Lung (tissue), 17 donors: ENCODE measurements at places on chromosomes 11 and 22. TPM values are rescaled to one million over a fixed set of nuclear protein-coding genes. Genes with fewer than 3 reads are reported as not detected.
A peak's percentile ranks its signal among the peaks of the same experiment; 100 is the strongest.

Gene CARNS1
- total RNA-seq: 1.2 TPM

Gene GGT1
- total RNA-seq: 69.7 TPM

Gene IGLL1
- total RNA-seq: not detected

Gene LRP4
- 3.3 TPM for total RNA-seq

Gene BIK
- total RNA-seq: 6.1 TPM

Gene OR2AT4
- not detected for total RNA-seq

Gene HIPK3
- total RNA-seq: 115 TPM

DNA sequence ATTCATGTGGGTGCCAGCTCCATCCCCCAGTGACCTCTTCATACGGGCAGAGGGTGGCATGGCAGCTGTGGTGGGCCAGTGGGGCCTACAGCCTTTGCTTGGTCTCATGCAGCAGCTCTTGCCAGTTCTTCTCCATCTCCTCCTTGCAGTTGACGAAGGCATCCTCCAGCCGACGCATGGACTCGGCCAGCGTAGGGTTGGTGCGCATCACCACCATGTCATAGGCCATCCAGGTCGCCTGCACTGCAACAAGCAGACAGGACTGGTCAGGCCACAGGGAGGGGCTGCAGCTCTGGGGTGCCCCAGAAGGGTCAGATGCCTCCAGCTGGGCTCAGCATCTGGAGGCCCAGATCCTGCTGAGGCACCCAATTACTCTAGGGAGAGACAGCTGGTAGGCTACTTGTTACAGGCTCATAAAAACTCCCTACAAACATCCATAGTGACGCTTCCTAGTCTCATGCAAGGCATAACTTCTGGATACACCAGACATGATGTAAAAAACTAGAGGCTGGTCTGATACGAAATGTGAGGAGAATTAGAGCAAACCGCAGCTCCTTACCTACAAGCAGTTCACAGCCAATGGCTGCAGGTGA is 5.6 kb downstream of the KLHDC7B start:
- DNase-seq: no peak

DNA sequence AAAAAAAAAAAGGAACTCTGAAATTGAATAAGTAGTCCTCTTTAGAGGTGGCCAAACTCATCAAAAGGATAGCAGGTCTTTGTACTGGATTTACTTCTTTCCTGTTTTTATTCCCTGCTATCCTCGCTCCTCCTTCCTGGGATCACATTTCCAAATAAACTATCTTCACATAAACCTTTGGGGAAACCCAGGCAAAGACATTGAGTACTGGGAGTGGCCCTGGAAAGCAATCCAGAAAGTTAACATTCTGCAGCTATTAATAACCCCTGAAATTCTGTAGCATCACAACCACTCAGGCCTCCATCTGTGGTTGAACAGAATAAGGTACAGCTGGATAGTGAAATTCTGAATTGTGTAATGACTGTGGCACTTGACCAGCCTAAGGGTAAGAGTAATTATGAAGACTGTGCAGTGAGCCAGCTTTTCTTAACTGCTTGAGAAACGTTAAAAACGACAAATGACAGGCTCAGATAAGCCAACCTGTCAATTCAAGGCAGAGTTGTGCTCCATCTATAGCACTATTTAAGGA is 58.8 kb downstream of the ISX start:
- DNase-seq: no peak

DNA sequence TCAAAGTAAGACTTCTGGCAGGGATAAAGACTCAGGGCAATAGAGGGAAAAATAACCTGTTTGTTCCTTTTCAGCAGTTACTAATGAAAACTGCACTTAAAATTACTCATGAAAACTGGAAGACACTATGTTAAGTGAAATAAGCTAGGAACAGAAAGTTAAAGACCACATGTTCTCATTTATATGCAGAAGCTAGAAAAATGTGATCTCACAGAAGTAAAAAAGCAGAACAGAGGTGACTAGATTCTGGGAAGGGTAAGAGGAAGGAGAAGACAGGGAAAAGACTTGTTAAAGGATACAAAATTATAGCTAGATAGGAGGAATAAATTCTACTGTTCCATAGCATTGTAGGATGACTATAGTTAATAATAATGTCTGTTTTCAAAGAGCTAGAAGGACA is 22.2 kb downstream of the HPS5 start:
- DNase-seq: no peak

- DNase-seq: peak; percentile 59
Measured at GRCh38 chr22:46119729-46120419, 30.5 kb upstream of the PPARA start.

GRCh38 chr11:124863826-124864165 is 1.4 kb upstream of the ROBO3 start:
- DNase-seq: no peak

GRCh38 chr11:12865863-12866595 is 143.1 kb upstream of the RASSF10 start:
- DNase-seq: no peak

DNA sequence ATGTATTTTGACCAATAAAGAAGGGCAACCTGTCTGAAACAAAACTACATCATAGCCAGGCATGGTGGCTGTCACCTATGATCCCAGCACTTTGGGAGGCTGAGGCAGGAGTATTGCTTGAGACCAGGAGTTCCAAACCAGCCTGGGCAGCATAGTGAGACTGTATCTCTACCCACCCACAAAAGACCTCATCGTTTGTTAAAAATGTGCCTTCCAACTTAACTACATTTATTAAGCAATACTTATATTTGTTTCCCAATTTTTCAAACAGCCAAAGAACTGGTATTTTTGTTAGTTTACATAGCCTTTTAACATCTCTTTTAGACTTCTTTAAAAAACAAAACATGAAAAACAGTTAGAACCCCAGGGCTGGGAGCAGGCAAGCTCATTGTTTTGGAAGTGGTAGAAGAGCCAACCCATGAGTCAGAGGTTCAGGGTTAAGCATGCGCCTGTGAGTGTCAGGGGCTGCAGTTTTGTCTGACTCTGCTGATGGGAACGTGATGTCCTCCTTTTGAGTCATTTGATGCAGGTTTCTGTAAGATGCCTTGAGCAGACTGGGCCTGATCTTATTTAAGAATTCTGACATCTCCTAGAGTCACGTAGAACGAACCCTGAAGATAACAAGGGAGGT is 53.9 kb upstream of the CRTAM start:
- DNase-seq: peak; percentile 72

GRCh38 chr11:66325263-66325671 is 8.4 kb upstream of the CD248 start:
- no peak for DNase-seq

DNA sequence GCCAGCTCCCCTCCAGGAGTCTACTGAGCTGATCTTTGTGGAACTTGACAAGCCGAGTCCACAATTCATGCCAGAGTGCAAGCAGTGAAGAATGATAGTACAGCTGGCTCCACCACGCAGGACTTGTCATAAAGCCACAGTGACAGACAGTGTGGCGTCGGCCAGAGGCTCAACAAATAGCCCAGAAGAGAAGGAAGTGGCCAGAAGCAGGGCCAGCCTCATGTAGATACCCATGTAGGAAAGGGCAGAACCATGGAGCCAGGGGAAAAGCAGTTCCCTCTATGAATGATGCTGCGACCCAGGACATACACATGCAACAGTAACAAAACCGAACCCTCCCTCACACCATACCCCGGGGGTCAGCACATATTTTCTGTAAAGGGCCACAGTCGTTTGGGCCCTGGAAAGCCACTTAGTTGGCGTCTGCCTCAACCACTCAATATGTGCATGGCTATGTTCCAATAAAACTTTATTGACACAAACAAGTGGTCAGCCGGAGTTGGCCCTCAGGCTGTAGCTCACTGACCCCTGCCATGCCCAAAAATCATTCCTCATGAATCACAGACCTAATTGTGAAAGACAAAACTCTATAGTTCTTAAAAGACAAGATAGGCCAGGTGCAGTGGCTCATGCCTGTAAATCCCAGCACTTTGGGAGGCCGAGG is 161.4 kb downstream of the BRD1 start:
- no peak for DNase-seq

DNA sequence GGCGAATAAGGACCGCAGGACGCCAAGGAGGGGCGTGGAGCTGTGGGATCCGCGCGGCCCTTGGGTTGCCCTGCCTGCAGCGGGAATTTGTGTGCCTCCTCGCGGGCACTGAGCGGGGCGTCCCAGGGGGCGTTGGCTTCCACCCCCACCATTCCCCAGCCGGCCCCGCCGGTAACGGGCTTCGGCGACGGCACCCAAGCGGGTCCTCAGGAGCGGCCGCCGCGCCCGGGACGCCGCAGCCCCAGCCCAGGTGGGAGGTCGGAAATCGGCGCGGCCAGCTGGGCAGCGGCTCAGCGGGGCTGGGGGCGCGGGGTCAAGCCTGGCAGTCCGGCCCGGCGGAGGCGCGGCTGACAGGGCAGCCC is 320 bp downstream of the CLTCL1 start:
- no peak for DNase-seq

DNA sequence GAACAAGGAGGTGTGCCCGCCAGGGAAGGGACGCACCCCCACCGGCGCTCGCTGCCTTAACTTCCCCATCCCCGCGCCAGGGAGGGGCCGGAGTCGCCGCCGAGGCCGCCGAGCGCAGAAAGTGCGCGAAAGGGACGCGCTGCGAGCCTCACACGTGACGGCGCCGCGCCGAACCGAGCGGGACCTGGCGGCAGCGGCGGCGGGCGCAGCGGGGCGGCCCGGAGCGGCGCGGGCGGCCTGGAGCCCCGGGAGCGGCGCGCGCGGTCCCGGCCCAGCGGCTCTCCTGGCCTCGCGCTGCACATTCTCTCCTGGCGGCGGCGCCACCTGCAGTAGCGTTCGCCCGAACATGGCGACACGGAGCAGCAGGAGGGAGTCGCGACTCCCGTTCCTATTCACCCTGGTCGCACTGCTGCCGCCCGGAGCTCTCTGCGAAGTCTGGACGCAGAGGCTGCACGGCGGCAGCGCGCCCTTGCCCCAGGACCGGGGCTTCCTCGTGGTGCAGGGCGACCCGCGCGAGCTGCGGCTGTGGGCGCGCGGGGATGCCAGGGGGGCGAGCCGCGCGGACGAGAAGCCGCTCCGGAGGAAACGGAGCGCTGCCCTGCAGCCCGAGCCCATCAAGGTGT is at the start of gene SORL1:
TSS of gene SORL1 (plus strand) at position 329 of the 623 bp plus-strand sequence. CDS start at position 347, 18 bp downstream.
- peak; percentile 87 for DNase-seq

DNA sequence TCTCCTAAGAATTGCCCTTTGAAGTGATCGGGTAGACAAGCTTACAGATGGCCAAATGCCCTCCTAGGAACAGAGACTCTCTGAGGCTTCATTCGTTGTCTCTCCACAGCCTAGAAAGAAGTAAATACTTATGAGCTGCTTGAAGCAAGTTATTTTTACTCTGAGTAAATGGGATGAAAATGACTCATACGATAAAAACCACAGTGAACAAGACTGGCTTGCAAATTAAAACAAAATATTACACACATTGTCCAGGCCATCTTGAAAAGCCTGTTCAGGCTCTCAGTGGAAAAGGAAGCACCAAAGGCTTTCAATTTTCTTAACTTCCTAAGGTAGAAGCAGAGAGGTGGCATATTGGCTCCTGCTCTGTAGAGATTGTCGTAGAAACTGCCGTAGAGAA is 294.2 kb downstream of the NELL1 start:
- DNase-seq: no peak

- no peak for DNase-seq
Measured at GRCh38 chr11:131025421-131026125, 109.3 kb upstream of the SNX19 start.

DNA sequence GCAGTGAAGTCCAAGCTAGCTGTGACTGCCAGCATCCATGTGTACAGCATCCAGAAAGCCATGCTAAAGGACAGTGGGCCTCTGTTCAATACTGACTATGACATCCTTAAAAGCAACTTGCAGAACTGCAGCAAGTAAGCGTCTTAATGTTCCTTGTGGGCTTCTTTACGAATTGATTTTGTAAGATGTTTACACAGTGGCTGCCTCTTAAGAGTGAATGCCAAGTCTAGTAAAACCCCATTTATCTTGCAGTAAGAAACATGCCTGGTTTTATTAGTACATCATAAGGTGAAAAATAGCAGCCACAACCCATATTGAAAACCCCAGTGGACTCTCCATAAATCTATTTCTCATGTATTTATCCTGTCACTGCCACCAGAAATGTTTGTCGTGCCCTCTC is 20.5 kb downstream of the POLD3 start:
- peak; percentile 13 for DNase-seq

DNA sequence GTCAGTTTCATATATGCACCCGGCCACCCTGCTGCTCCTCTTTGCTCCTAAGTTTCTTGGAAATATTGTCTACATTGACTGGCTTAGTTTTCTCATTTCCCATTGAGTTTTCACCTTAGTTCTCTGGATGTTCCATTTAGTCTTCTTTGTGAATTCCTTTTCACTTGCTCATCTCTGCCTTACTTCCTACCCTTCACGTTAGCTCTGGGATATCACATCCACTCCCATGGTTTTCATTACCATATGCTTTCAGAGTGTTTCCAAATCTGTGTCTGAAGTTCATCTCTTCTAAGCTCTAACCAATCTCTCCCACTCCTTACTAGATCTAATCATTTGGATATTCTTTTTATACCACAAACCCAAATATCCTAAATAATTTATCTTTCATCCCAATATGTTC is 226.4 kb downstream of the FAM76B start:
- DNase-seq: no peak

GRCh38 chr22:37365950-37366349 is 61.3 kb downstream of the ELFN2 start:
- no peak for DNase-seq

DNA sequence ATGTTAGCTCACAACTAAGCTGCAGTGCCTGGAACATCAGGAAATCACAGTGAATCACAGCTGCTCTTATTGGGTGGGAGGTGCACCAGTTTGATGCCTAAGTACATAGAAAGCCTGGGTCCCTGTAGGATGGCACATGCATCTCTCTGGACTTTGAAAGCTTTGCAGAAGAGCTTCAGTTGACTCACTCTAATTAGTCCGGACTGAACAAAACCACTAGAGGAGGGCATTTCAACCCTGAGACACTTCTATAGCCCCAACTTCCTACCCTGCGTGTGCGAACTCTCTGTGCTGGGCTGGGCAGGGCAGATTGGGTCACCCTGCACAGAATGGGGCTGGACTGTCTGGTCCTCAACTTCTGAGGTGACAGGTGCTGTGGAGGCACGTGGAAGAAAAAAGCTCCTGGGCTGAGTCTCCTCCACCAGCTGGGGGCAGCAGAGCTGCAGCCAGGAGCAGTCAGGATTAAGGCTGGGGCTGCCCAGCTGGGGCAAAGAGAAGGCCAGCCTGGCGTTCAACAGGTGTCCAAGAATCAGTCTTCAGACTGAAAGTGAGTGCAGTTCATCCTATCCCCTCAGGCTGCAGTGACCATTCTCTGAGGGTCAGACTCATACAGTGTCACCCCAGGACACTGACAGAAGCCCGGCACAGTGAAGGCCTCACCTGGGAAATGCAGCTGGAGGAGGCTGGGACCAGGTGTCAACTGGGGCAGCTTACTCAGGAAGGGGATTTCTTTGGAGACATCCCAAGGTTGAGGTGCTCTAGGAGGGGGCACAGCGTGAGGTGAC is 22.1 kb downstream of the GGTLC2 start:
- DNase-seq: peak; percentile 39
